ENCODE measurements at places on chromosomes 6 and 20.
A peak's percentile ranks its signal among the peaks of the same experiment; 100 is the strongest.

DNA sequence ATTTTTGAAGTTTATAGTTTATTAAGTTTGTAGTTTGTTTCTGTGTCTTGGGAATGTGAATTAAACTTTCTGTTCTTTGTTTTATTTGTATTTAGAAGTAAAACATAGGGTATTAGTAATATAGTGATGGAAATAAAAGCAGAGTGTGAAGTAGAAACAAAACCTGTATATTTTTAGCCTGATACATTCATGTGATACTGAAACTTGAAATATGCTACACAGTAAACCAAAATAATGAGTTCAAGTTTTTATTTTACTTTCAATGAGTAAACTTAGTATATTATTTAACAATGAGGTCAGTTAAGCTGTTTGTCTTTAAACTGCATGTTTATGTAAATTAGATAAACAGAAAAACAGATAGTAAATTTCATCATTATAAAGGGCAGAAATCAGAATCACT is 1592.6 kb downstream of the GRIK2 start:
- DNase-seq = no peak

DNA sequence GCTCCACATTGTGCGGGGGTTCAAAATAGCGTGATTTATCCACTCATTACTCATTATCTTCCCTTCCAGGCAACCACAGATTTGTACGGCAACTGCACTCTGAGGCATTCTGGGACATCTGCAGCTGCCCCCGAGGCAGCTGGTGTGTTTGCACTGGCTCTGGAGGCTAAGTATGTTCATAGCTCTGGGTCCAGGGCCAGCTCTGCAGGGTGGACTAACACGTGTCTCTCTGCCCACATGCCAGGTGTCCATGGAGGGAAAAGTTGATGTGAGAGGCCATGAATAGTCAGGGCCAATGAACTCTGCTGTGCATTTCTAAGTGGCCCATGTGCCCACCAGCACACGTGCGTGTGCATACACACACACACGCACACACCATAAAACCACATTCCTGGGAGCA is 74.9 kb downstream of the BFSP1 start:
- DNase-seq = no peak

DNA sequence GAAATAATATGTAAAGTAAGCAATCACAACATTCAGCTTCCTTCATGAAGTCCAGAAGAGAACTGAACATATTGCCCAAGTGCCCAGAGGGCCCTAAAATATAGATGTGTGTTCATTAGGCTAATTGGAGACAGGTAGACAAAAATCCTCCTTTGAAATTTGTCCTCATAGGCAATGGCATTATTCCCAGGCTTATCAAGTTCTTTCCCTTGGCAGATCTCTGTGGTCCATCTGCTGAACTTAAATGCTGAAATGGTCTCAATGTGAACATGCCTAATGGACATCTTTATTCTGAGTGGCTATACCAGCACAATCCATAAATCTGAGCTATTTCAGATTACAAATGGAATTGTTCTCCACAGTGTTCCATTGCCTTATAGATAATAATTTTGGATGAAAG is 79.0 kb upstream of the BMP5 start:
- no peak for DNase-seq

DNA sequence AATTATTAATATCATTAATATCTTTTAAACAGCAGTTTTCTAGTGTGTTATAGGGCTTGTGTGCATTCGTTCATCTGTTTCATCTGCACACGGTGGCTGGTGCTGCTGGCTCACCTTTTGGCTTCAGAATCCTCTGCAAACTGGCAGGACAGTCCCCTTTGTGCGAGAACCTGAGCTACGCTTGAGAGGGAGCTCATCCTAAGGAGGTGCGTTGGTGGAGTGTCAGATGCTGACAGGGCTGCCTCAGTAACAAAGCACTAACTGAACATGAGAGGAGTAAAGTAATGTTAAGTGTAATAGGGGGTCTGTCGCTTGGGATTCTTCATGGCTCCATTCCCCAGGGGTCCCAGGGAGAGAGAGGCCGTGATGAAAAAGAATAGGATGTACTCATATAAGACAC is 22.4 kb downstream of the ELOVL2 start:
- DNase-seq = no peak

GRCh38 chr6:136987526-136987925 is 57.2 kb downstream of the IL20RA start:
- DNase-seq = no peak

GRCh38 chr6:52725143-52725534 is 38.1 kb downstream of the GSTA2 start:
- no peak for DNase-seq

DNA sequence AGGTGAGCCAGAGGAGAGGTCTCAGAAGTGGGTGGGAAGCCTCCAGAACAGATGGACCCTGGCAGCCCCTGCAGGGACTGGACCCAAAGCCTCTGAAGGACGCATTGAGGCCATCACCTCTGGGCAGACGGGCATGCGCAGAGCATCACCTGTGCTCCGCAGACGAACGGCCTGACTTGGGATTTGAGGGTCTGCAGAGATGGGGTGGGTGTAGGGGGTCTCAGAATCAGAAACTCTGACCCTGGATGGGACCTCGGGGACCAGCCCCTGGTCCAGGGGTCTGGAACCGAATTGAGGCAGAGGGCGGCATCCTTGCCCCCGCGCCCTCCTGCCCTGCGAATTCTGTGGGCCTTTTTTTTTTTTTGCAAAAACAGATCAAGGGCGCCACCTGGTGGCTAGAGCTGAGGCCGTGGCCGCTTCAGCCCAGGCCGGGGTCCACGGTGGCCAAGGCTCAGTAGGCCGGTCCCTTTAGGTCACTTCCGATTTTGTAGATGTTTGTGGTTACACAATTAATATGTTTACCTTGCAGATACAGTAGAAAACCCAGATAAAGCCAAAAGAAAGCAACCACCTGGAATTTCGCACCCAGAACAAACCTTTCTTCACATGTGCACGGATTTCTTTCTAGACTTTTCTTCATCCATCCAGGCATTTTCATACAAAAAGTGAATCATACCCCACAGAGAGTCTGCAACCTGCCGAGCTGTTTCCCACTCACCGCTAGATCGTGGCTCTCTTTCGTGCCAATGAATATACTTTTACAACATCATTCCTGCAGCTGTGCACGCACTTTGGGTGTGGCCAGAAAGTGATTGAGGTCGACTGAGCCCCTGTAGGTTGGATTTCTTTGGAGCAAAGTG is 25.9 kb downstream of the ZBP1 start:
- peak; percentile 40 for DNase-seq

- no peak for DNase-seq
Measured at GRCh38 chr20:61762167-61762710, 303.4 kb downstream of the TAF4 start.

- DNase-seq = no peak
Measured at GRCh38 chr20:10502098-10502526, 67.0 kb downstream of the SLX4IP start.

- no peak for DNase-seq
Measured at GRCh38 chr20:42836339-42836738, 353.4 kb downstream of the PTPRT start.

DNA sequence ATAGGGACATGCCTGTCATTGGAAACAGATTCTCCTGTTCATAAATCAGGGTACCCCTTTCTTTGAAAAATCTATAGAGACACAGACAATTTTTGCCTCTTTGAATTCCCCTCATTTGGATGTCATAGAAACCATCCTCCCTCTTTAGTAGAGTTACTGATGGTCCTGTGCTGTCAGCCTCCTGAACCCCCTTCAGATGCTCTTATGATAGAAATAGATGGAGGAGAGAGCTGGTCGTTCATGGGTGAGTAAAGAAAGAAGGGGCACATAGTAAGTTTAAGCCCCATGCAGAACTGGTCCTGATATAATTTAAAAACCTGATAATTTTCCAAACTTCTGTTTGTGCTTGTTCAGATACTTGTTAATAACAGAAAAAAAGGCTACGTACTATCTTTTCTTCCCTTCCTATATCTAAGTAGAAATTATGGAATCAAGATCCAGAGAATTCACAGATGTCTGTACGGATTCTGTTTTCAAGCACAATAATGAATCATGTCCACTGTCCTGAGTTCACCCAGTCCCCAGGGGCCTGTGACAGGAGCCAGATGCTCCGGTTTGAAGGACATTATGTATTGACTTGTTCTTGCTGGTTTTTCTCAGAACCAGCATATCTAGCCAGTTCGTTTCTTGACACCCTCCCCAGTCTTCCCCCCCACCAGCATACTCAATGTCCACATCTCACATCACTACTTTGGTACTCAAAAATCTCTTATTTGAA is 78.1 kb downstream of the NCOA7 start:
- no peak for DNase-seq

GRCh38 chr6:107743311-107743710 is 80.8 kb downstream of the SCML4 start:
- DNase-seq = no peak

DNA sequence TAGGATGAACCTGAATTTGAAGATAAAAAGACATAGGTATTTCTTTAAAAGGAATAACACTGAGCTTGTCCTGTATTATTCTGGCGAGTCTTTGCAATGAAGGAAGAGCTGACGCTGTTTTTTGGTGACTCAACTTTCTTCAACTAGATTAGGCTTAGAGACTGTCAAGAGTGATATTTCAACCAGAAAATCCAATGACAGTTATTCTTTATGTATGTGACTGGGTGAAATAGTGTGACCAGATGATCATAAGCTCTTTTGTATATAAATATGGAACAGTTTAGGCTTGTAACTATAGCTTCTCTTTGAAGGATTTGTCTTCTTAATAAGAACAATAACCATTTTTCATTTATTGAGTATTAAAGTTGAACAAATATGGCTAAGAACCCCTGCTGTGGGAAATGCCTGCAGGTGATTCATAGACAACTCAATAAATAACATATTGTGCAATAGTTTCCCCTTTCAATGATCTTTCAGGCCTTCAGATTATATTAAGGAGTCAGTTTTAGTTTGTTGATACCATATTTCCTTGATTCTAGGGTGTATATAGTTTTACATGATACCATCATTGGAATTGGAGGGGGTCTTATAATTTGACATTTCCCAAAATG is 265.6 kb upstream of the JAG1 start:
- no peak for DNase-seq

DNA sequence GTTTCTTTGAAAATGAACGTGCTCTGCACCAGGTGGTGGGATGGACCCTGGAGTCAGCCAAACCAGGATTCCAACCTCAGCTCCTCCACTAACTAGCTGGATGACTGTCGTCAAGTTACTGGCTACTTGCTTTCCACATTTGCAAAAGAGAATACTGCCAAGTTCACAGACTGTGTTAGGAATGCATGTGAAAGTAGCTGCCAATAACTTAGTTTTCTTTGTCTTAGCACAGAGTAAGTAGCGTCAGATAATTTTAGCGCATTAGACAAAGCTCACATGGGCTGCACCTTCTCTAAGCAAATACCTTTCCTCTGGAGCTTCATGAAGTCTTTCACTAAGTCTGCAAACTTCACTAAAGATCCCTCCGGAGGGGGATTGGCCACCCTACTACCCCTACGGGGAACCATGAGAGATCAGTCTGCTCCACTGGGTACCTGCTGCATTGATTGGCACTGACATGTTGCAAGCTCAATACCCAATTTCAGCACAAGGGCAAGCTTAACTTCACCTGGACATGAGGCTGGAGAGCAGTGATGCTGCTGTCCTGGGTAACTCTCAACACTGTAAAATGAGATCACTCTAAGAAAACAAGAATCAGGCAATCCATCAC is 113.9 kb downstream of the MBOAT1 start:
- DNase-seq = no peak

GRCh38 chr20:54284928-54285704 is 77.2 kb downstream of the PFDN4 start:
- DNase-seq = no peak

- DNase-seq = no peak
Measured at GRCh38 chr6:144728804-144729203, 443.7 kb downstream of the UTRN start.

DNA sequence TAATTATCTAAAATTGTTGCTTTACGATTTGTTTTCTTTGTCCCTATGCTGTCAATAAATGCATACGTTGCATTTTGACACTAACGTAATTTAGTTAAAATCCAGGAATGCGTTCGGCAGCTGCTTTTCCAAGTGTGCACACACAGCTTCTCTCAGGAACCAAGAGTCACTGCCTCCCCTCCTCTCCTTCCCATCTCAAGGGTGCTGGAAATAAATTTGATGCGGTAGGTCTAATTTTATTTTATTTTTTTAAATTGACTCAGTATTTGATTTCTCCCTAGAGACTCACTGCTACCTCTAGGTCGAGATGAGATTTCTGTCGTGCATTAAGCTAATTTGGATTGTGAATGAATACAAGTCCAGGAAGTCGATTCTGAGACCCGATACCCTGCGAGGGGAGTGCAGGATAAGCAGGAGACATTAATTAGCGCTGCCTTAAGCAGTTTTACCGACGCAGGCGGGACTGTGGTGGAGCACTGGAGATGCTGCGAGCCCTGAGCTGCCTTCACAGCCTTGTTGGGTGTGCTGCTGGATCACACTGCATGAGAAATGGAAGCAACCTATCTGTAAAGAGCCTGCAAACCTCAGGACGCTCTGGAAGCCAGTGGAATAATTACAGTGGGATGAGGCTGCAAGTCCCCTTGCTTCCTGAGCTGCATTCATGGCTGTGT is 381.2 kb downstream of the C6orf118 start:
- DNase-seq = no peak

GRCh38 chr6:14317387-14317970 is 199.9 kb downstream of the CD83 start:
- DNase-seq = no peak

- no peak for DNase-seq
Measured at GRCh38 chr6:106360989-106361430, 493 bp downstream of the CRYBG1 start.

DNA sequence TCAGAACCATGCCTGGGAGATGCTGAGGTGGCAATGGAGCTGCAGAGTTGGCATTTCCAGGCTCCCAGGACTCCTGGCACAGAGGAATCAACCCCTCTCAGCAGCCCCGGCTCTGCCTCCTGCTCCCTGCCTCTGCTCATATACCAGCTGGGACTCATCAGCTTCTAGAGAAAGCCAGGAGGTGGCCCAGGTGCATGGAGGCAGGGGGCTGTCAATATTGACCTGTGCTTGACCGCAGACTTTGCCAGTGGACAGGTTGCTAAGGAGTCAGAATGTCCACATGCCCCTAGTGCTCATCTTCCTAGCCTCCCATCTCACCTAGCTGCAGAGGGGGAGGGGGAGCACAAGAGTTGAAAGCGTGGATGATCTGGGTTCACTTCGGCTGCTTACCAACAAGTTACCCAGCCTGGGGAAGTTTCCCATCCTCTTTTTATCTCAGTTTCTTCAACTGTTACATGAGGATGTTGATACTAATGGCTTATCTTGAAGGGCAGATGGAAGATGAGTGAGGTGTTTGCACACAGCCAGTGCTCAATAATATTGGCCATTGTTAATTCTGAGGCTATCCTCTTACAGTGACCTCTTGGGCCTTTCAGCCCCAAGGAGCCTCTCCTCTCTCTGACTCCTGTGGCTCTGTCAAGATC is 9.2 kb upstream of the SCRT2 start:
- no peak for DNase-seq

DNA sequence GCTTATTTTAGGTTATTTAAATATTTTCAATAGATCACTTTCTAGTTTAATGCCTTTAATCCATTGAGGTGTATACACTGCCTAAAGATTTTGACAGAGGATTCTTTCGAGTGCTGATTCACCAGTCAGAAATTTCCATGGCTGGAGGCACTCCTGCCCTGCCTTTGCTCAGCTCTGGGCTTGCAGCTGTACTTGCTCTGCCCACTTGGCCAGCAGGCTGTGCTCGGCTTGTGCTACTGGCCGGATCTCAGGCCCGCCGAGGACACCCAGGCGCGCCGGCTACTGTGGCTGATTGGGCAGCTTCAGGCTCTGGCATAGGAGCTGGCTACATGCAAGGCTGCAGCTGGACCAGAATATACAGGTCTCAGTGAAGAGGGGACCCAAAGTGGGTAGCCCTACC is 675.1 kb upstream of the MMS22L start:
- DNase-seq = no peak
